AG04450 (cell line): ENCODE measurements at places on chromosomes 2 and 18.

- no peak for DNase-seq
Measured at GRCh38 chr2:25204190-25204838, 35.9 kb upstream of the POMC start.

DNA sequence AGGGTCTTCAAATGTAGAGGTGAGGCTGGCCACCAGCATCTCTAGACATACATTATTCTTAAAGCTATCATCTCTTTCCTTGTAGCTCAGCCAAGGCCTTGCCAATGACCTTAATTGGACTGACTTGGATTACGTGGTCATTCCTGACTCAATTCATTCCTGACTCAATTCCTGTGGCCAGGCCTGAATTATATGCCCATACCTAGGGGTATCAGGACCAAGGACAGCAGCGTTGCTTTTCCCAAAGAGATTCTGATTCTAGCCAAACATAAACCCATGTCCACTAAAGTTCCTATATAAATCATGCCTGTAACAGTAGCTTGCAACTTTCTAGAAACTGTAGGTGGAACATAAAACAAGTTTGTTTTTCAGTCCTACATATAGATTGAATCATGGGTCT is 231.7 kb downstream of the ARL6IP6 start:
- no peak for DNase-seq

DNA sequence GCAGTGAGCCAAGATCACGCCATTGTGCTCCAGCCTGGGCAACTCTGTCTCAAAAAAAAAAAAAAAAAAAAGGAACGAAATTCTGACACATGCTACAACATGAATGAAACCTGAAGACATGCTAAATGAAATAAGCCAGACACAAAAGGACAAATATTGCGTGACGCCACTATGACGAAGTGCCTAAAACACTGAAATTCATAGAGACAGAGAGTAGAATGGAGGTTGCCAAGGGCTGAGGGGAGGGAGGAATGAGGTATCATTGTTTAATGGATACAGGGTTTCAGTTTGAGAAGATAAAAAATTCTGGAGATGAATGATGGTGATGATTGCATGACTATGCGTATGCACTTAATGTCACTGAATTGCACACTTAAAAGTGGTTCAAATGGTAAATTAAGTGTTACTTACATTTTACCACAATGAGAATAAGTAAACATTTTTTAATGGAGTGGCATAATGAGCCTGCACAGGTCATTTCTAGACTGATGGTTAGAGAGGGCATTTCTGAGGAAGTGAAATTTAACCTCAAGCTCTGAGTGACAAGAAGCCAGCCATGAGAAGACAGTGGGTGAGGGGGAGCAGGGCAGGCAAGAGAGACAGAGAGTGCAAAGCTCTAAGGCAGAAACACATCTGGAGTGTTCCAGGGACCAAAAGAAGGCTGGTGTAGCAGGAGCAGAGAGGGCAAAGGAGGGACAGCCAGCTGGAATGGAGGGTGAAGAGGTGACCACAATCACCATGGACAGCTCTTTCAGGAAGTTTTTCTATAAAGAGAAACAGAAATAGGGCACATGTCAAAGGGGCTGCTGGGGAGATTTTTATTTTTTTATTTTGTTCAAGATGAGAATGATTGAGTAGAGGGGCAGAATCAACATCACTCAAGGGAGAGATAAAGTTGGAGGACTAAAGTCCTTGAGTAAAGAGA is 20.6 kb upstream of the EXOC6B start:
- no peak for DNase-seq

DNA sequence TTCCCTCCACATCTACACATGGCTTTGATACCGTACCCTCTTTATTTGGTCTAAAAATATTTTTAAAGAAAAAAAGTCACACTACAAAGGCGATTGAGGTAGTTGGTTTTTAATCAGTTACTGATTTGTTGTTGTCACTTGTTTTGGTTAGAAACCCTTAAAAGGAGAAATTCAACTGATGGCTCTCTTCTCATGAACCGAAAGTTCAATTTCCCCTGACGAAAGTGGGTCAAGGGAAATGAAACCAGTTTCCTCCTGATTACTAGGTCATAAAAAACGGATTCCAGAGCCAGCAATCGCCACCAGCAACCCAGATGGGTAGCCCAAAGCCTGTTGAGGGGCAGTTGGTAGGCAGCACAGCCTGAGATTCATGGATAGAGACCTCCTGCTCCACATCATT is 63.2 kb downstream of the DLGAP1 start:
- DNase-seq: no peak

DNA sequence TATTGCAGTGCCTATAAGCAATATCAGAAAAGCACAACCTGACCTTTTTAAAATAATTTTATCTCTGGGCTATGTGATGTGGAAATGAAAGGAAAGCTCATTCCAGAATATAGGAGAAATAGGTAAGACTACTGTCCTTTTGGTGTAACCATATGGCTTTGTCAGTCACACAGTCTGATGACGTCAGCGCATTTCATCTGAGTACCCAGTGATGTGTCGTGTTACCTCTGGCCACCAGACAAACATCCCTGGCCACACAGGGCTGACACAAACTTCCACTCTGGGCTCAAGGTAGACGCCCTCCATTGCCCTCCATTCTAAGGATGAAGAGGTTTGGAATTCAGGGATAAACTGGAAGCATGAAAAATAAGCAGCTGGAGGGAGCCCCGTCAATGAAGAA is 506.7 kb downstream of the CMPK2 start:
- DNase-seq: no peak

- DNase-seq: no peak
Measured at GRCh38 chr2:228642861-228643260, 461.4 kb upstream of the SPHKAP start.

DNA sequence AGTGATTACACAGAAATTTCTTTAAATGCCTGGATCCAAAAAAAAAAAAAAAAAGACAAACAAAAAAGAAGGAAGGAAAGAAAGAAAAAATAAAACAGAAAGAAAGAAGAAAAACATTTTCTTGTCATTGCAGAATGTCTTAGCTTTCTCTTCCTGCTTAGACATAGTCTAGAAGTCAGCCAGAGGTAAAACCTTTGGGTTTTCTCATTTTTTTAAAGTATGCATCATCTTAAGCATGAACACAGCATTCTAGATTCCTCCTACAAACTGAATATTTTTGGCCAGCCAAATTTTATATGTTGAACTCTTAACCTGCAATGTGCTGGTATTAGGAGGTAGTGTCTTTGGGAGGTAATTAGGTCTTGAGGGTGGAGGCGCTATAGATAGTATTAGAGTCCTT is 243.9 kb downstream of the TRIB2 start:
- DNase-seq: no peak

DNA sequence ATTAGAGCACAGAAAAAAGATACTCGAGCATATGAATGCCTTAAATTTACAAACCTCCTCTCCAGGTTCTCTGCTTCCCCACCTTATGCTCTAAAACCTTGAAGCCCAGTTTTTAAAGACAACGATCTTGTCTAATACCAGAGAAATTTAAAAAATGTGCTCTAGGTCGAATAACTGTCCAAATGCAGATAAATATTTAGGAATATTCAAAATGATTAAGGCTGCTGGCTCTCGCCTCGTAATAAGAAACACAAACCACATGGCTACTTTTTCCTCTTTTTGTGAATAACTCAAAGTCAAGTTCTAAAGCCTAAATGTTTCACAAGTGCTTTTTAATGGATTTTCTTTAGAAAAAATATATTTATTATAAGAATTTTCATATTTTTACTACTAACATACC is 101.3 kb downstream of the SATB2 start:
- DNase-seq: no peak

DNA sequence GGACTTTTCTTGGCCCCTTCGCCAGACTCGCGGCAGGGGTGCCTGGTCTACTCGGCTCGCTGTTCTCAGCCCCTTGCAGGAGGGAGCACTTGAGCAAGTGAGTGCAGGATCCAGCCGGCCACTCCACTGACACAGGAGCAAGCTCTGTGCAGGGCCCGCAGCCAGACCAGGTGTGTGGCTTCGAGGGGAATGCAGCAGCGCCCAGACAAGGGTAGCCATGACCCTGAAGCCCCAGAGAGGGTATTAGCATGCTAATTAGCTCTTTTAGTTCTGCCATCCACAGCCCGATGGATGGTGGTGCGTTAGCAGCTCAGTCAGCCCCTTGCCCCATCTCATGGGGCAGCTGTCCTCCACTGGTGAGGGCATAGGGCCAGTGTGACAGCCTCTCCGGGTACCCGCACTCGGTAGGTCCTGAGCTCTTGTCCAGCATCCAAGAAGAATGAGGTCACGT is 103.2 kb upstream of the HS6ST1 start:
- no peak for DNase-seq

DNA sequence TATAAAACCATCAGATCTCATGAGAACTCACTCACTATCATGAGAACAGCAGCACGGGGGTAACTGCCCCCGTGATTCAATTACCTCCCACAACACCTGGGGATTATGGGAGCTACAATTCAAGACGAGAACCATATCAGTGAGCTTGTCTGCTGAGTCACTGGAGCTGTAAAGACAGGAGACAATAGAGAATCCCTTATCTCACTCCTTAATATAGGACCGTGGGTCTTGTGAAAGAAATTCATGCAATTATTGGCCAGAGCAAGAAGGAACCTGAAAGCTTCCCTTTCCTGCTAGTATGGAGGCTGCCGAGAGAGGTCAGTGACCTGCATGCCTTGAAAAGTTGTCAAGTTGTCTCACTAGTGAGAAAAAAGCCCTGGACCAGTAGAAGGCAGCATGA is 9.5 kb upstream of the TNFAIP6 start:
- no peak for DNase-seq

GRCh38 chr18:57362714-57363113 is 10.4 kb downstream of the ST8SIA3 start:
- no peak for DNase-seq

DNA sequence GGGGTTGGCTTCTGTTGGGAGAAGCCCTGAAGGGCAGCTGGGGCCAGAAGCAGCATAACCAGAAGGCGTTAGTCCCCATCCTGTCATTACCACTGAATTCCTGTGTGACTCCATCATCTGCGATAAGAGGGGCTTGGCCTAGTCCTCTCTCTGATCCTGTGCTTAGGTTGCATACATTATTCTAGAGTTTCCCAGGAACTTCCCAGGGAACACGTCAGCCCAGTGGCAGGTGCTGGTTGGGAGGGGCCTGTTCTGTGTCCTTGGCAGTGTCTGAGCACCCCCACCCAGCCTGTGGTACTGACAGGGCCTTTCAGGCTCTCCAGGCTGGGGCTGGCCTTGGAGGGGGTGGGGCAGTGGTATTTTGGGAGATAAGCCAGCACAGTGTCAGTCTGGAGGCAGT is 4.5 kb upstream of the TOGARAM2 start:
- no peak for DNase-seq

DNA sequence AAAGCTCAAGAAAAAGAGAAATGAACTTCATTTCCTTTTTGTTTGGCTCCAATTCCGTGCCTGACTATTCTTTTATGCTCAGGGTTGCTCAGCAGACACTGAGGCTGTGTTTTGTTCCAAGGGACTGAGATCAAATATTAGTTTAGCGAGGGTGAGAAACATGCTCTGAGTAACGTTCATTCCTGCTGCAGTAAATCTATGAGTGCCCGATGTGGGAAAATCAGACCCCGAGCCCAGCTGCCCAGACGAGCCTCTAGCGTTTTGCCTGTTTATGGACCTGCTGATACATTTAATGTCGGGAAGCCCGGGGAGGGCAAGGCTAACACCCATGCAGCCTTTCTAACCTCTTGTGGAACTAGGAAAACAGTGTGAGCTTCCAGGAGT is 119.2 kb downstream of the VAPA start:
- no peak for DNase-seq

GRCh38 chr2:2739231-2739795 is 408.2 kb upstream of the MYT1L start:
- DNase-seq: no peak

DNA sequence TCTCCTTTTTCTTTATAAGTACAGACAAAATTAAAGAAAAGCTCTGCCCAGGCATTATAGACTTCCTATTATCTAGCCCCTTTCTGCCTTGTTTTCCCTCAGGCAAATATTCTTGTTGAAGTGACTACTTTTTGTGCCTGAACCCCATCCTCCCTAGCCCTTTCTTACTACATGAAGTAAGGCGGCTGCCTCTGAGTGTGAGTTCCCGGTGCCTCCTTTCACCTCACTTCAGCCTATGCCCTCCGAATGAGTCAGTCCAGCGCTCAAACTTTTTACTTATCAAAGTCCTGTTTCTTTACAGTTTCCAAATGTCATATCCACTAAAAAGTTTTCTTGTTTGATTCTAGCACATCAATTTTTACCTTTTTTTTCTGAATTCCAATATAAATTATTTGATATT is 778.3 kb upstream of the NRXN1 start:
- DNase-seq: no peak

- no peak for DNase-seq
Measured at GRCh38 chr2:2849464-2850217, 518.6 kb upstream of the MYT1L start.

- no peak for DNase-seq
Measured at GRCh38 chr2:216904974-216905373, 45.1 kb upstream of the TNP1 start.

DNA sequence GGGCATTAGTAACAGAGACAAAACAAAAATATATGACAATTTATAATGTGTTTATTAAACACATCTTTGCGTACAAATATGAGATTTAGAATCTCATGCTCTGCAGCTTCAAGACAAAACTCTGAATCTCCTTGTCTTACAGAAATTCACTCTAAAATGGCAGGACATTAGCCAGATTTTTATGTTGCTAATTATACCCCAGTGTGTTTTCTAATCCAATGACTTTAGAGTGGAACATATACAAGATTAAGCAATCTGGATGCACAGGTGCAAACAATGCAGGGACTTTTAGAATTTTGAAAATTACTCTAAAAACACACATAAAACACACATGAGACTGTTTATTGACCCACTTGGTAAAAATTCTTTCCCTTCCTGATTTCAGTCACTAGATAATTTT is 85.9 kb downstream of the CALCRL start:
- no peak for DNase-seq

DNA sequence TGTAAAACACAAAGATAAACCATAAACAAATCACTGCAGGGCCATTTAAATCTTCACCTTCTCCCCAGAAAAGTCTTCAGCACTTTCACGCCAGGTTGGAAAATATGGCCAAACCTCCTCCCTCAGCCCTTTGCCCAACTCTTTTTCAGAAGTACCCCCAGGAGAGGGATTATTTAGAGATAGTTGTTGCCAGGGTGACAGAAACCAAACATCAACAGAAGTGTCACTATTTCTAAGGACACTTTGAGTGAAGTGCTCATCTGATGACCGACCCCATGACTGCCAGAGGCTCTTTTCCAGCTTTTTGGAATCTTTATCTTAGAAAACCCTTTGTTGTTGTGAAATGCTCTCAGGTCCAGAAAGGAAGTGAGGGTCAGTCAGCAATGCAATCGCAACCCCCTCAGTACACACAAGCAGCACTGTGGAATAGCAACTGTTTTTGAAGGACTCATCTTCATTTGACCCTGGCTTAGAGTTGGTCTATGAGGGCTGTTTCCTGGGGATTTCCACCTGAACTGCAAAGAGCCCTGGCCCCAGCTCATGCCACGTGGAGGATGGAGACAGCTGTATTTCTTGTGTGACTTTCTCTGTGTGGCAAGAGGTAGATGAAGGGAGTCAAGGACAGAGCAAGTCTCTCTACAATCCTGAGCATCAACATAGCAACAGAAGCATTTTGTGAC is 114.0 kb upstream of the STON1 start:
- DNase-seq: no peak
